AG20443 (cell line): ENCODE measurements at places on chromosomes 4 and X.

DNA sequence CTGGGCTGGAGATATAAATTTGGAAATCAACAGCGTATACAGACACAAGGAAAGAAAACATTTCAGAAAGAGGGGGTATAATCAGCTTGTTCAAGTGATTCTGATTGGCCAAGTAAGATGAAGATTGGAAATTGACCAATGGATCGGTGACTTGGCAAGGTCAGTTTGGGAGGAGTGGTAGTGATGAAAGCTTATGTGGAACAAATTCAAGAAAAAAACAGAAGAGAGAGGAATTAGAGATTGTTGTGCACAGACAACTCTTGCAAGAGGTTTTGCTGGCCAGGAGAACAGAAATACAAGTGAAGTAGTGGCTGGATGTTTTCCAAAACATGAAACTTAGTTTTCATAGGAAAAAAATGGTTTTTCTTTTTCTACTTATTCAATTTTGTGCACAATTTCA lies 16.3 kb downstream of the CD38 start:
- DNase-seq: no peak

- DNase-seq: no peak
Measured at GRCh38 chr4:33064238-33064637, 2344.1 kb downstream of the PCDH7 start.

DNA sequence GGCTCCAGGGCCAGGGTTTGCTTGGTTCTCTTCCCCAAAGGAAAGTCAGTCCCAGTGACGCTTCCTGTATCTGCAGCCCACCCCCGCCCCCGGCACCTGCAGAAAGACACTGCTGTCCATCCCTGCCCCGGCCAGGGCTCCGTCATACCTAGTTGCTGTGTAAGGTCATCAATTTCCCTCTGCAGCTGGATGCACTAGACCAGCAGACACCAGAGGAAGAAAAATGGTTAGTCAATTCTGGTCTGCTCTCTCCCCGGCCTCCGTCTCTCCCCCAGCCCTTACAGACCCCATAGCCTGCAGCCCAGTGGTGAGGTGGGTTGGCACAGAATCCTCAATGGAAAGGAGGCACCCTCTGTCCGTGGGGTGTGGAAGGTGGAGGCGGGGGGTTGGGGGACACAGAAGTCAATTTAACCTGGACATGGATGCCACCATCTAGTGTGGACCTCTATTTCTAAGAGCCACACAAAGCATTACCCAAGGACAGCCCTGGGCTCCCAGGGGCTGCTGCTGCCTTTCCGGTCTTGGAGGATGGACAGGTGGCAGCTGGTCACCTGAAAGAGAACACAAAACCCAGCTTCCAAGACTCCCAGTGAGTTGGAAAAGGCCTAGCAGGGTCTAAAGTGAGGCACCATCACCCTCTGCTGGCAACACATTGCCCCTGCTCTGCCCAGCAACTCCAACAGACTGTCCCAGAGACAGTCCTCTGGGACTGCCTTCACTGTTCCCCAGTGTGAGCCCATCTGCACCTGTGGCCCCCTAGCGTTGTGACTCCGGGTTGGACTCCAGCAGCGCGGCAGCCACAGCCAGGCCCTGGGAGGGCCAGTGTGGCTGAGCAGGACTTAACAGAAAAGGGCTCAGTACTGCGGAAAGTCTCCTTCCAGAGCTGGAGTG lies 40.2 kb upstream of the NHSL2 start:
- no peak for DNase-seq

GRCh38 chrX:70176938-70177533 lies at the start of gene DGAT2L6:
Gene DGAT2L6, plus strand, starts transcription at chrX:70177483. Its CDS starts 100 bp downstream, at chrX:70177583.
- no peak for DNase-seq

DNA sequence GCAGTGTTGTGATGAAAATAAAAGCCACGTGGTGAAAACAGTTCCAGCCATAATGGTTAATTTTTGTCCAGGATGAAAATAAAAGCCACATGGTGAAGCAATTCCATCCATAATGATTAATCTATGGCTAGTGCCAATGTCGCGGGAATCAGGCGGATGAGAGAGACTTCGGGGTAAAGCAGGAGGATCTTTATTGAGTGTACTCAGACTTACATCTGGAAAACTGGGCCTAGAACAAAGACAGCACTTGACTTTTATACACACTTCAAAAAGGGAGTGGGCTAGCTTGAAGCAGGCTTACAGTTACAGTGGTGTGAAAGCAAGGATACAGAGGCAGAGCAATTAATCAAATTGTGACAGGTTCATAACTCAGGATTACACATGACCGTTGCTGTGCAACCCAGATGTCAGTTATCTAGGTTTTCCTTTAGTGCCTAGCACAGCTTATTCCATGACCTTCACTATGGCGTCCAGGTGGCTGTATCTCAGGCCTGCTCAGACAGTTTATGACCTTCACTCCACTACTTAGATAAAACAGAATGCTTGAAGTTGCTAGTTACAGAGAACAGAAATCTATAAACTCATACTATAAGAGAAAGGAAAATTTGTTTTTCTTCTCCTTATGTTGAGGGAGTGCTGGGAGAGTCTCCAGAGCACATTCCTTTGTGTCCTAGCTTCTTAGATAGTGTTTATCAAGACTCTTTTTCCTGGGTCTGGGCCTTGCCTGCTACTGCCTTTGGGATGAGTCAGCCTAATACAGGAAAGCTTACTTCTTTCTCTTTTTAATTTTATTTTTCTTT lies 5.9 kb upstream of the PLA2G12A start:
- DNase-seq: no peak

DNA sequence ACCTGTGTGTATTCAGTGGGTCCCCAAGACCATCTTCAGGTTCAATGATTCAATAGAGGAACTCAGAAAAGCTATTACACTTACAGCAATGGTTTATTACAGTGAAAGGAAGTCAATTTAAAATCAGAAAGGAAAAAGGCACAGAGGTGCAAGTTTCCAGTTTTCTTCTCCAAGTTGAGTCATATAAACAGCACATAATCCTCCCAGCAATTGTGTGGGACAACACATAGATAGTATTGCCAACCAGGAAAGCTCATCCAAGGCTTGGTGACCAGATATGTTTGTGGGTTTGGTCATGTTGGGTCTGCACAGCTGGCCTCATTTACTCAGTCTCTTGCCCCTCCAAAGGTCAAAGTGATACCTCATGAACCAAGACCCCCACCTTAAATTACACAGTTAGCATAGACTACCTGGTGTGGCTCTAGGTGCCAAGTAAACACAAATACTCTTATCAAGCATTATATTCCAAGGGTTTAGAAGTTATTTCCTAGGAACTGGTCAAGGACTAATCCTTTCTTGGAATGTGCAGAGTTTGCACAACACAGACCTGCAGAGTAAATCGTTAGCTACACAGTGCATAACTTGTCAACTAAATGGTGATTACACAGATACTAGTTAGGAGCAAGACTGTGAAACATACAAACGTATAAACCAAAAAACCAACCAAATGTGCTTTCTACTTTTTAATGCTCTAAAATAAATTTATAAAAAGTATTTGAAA lies 777.3 kb downstream of the PCDH18 start:
- no peak for DNase-seq

DNA sequence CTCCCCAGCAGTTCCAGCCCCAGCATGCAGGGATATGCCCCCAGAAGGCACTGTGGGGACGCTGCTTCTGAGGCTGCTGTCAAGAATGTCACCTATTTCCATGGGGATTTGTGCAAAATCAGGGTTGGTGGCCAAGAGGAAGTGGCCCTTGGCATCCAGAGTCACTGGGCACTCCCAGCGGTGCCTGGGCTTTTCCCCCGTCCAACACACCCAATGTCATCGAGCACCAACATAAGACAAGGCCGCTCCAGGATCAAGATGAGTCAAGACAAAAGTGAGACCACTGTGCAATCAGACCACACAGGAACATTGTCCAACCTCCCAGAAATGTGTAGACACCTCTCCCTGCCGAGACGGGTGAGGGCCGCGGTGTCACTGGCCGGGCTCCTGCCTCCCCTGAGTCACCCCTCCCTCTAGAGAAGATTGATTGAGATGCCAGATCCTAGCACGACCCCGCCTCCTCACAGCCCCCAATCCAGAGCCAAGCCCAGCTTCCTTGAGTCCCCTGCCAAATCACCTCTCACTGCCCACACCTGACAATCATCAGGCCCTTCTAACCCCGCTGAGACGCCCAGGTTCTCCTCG lies 194.3 kb downstream of the AFAP1 start:
- no peak for DNase-seq

DNA sequence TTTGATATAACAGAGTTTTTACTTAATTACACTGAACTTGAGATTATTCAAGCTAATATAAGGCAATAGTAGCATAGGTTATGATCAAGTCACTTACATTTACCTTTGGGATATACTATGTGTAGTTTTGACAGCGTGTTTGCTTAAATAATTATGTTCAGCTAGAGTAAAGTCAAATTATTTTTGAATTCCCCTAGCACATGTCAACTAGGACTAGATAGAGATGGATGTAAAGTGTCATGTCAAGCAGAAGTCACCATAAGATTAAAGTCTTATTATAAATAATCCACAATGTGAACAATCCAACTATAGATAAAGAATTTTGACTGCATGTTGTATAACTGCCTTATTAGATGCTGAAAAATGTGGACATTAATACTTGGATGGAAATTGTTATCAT lies 665.2 kb downstream of the GRID2 start:
- no peak for DNase-seq

GRCh38 chrX:140572724-140573123 lies 67.9 kb upstream of the SOX3 start:
- DNase-seq: peak; percentile 18

GRCh38 chrX:138908577-138908976 lies 197.1 kb upstream of the FGF13 start:
- no peak for DNase-seq

- peak; percentile 72 for DNase-seq
Measured at GRCh38 chrX:120244735-120245498, 5.7 kb upstream of the ZBTB33 start.

GRCh38 chr4:123450393-123450792 lies 53.8 kb downstream of the SPRY1 start:
- no peak for DNase-seq

- DNase-seq: no peak
Measured at GRCh38 chr4:185846505-185847150, 34.6 kb upstream of the SORBS2 start.

DNA sequence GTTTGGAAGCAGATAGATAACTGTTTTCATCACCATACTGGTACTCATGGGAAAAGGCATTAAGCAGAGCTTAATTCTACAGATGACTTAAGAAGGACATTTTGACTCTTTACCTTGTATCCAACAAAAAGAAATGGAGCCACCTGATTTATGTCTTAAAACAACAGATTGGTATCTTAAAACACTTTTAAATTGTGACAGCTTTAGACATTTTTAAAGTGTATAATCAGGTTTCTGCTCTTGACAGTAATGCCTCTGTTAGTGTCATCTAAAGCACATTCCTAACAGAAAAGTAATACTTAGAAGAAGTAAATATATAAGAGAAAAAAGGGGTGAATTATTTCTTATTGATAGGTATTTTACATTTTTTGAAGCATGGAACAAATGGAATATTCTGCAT lies 55.9 kb downstream of the SPATA4 start:
- no peak for DNase-seq

DNA sequence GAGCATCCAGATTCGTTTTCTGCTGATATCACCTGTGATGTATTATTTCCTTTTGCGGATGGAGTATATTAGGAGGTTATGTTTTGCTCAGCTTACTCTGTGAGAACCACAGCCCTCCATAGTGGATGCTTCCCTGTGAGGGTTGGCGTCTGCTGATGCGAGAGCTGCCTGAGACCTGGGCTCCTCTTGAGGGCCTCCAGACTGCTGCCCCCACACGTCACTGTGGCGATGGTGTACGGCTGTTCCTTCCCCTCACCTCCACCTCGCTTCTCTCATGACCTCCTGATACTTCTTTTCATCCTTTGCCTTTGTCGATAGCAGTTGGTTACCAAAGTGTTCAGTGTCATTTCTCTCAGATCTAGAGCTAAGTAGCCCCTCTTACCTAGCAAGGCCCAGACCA lies 71.7 kb downstream of the TNIP2 start:
- no peak for DNase-seq

- peak; percentile 79 for DNase-seq
Measured at GRCh38 chr4:168758351-168758876, 251.6 kb downstream of the CBR4 start.
